Motor neuron (in vitro differentiated cells): ENCODE measurements at places on chromosomes 13 and 19. TPM values are rescaled to one million over a fixed set of nuclear protein-coding genes. Genes with fewer than 3 reads are reported as not detected.
A peak's percentile ranks its signal among the peaks of the same experiment; 100 is the strongest.

DNA sequence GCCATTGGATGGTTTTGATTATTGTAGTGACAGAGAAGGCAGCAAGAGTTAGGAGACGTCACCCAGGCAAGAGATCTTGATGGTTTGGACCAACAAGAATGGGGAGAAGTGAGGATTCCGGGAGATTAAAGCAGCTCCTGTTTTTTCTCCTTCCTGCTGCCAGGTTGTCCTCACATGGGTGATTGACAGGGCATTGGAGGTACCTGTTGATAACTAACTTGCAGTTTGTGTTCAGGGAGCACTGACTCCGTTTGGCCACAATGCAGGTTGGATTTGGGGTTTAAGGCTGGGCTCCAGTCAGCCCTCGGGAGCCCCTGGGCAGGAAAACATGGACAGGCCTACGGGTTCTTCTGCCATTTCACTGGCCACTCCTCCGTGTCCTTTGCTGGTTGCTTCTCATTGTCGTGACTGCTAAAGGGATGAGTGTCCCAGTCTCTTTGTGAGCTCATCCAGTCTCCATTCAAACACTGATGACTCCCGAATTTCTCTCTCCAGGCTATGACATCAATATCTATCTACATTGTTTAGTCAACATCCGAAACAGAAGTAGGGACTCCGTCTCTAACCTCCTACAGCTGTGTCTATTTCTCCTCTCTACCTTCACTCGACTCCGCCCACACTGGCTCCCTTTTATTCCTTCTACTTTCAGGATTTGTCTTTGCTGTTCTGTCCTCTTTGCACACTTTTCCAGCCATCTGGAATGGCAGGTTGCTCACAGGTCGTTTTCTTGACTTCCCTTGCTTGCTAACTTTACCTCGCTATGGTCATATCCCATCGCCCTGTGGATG, 1.3 kb upstream of the PTOV1 start:
- no peak for ATAC-seq

GRCh38 chr19:2487090-2487489, 11.2 kb downstream of the GADD45B start:
- no peak for ATAC-seq

GRCh38 chr19:752652-753517, 2.0 kb downstream of the MISP start:
- peak; percentile 72 for ATAC-seq

DNA sequence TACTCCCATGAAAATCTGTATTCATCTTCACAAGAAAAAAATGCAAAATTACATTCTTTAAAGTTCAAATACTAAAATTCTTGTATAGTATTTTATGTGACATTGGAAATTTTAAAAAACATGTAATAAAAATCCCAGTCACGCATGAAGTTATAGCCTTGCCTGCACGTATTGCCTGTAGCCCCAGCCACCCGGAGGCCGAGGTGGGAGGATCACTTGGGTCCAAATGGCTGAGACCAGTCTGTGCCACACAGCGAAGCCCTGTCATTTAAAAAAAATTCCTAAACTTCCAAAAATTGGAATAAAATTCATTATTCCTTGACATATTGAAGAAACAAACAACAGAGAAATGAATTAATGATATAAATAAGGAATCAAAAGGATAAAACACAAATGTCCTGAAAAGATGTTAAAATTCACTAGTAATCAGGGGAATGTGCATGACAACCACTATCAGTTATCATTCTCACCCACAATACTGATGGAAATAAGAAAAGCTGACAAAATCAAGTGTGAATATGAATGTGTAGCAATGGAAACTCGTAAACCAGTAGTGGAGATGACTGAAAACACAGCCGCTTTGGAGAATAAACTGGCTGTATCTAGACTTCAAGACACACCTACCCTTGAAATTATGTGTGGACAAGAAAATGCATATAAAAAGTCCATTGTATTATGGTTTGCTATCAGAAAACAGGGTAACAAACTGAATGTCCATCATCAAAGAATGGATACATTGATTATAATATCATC, 7.5 kb downstream of the CARD8 start:
- no peak for ATAC-seq

- ATAC-seq, result no peak
Measured at GRCh38 chr13:109938255-109938936, 152.0 kb upstream of the IRS2 start.

DNA sequence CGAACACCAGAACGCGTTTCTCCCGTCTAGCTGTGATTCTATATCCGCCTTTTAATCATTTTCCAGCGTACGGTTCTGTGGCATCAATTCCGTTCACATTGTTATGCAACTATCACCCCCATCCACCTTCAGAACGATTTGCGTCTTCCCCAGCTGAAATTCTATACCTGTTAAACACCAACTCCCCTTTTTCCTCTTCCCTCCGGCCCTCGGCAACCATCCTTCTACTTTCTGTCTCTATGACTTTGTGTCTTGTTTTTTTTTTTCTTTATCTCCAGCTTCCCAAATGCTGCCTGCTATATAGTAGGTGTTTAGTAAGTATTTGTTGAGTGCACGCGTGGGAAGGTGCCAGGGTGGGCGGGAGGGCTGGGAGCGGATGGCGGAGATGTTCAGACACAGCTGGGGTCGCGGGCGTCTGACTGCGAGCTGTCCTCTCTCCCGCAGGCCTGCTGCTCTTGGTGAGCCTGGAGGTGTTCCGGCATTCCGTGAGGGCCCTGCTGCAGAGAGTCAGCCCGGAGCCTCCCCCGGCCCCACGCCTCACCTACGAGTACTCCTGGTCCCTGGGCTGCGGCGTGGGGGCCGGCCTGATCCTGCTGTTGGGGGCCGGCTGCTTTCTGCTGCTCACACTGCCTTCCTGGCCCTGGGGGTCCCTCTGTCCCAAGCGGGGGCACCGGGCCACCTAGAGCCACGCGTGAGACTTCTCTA, 20.2 kb downstream of the CACNG6 start:
- no peak for ATAC-seq

DNA sequence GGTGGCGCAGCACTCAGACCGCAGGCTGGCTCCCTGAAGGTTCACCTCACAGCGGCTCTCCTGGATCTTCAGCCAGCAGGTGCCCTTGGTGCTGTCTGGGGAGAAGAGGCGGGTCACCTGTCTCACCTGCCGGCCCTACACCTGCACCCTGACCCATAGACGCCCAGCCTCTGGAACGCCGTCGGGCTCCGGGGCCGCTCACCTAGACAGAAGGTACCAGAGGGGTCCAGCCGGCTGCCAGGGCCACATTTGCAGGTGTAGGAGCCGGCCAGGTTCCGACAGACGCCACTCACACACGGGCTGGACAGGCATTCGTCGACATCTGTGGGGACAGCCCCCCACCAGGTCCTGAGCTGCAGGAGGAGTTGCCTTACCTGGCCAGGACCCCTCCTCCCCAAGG, 22.9 kb downstream of the FBN3 start:
- ATAC-seq, result no peak

DNA sequence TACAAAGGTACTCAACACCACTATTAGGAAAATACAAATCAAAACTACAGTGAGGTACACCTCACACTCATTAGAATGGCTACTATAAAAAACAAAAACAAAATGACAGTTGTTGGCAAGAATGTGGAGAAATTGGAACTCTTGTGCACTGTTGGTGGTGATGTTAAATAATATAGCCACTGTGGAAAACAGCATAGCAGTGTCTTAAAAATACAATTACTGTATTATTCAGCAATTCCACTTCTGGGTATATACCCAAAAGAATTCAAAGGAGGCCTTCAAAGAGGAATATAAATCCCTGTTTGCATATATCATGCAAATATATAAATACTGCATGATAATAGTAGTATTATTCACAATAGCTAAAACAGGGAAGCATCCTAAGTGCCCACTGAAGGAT, 66.8 kb downstream of the CDK8 start:
- ATAC-seq, result no peak

GRCh38 chr13:28710161-28710560, 8.6 kb downstream of the SLC46A3 start:
- no peak for ATAC-seq

- no peak for ATAC-seq
Measured at GRCh38 chr13:113905018-113905417, 41.1 kb upstream of the GAS6 start.

The CTXN1 gene
- total RNA-seq, result 4.2 and 5.1 TPM in 2 replicates

The INSL3 gene
- total RNA-seq, result 1.2 TPM in 1 of 2 replicates, not detected in the other

The RNF225 gene
- total RNA-seq, result not detected in 2 replicates
